ENCODE measurements at places on chromosomes 11 and 22.

GRCh38 chr11:122599434-122599833, 56.1 kb upstream of the UBASH3B start:
- no peak for DNase-seq

GRCh38 chr11:17021511-17021910, 7.3 kb upstream of the PLEKHA7 start:
- DNase-seq, result no peak

DNA sequence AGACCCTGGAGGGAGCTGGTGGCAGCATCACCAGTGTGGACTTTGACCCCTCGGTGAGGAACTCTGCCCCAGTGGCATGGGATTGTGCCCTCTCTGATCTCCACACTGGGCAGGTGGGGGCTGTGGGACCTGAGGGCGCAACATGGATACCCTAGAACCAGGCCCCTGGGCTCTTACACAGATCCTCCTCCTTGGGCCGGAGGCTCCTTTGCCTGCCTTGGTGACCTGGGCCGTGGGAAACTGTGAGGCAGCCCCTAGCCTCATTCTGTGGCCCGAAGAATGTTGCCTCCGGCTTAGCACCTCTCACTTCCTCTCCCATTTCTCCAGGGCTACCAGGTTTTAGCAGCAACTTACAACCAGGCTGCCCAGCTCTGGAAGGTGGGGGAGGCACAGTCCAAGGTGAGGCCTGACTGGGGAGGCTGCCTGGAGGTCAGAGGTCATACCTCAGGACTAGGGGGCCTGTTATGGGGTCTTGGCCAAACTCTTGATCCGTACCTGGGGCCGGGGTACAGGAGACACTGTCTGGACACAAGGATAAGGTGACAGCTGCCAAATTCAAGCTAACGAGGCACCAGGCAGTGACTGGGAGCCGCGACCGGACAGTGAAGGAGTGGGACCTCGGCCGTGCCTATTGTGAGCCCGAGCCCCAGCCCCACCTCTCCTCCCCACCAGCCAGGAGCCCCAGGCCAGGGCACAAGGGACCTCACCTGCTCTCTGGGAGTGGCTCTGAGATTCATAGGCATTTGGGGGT, 12.2 kb downstream of the ATG16L2 start:
- DNase-seq, result no peak

GRCh38 chr22:22836635-22837034, 51.0 kb upstream of the IGLL5 start:
- DNase-seq, result no peak

GRCh38 chr11:122979103-122979814, 2.4 kb downstream of the BSX start:
- DNase-seq, result no peak

- DNase-seq, result no peak
Measured at GRCh38 chr11:33868647-33869461, 23.0 kb downstream of the LMO2 start.

DNA sequence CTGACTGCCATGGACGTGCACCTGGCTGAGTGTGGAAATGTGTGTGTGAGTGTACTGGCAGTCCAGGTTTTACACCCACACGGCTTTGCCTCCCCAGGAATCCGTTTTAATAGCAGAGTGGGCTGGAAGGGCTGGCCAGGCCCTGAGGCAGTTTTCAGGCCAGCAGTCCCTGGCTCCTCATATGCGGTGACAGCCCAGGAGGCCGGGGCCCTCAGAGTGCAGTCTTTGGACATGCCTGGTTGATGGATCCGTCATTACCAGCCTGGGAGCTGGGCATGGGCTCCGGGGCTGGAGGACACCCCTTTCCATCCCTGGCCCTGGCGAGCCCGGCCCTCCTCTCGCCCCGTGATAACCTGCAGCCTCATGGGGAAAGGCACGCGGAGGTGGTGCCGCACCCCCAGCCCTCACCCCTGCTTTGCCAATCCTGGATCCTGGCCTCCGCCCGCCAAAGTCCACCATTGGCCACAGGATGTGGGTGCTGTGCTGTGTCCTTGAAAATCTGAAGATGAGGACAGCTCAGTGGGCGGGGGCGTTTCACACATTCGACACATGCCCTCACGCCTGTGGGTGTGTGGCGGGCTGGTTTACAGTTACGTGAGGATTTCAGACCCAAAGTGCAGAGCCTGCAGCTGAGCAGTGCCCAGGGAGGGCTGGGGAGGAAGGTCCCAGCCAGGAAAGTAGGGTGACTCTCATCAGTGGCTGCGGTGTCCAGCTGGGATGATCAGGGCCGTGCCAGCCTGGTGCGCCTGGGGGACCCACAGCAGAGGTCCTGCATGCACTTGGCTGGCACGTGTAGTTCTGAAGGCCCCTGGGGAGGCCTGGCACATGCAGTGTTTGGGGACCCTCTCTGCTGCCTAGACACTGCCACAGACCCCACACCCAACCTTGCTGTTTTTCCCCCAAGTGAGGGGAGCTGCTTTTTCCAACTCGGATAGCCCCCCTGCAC, 55.1 kb downstream of the RTN4R start:
- DNase-seq, result no peak

GRCh38 chr11:89625171-89625570, 84.9 kb upstream of the TRIM77 start:
- no peak for DNase-seq

- no peak for DNase-seq
Measured at GRCh38 chr11:76667856-76668255, 2.7 kb downstream of the LRRC32 start.

- no peak for DNase-seq
Measured at GRCh38 chr22:49305214-49305965, 522.3 kb downstream of the BRD1 start.

GRCh38 chr22:25105817-25106650, 93.6 kb upstream of the CRYBB3 start:
- DNase-seq, result no peak

- peak; percentile 12 for DNase-seq
Measured at GRCh38 chr11:44149651-44150050, 54.2 kb downstream of the EXT2 start.

GRCh38 chr11:10857459-10857708, 469 bp downstream of the ZBED5 start:
- no peak for DNase-seq

DNA sequence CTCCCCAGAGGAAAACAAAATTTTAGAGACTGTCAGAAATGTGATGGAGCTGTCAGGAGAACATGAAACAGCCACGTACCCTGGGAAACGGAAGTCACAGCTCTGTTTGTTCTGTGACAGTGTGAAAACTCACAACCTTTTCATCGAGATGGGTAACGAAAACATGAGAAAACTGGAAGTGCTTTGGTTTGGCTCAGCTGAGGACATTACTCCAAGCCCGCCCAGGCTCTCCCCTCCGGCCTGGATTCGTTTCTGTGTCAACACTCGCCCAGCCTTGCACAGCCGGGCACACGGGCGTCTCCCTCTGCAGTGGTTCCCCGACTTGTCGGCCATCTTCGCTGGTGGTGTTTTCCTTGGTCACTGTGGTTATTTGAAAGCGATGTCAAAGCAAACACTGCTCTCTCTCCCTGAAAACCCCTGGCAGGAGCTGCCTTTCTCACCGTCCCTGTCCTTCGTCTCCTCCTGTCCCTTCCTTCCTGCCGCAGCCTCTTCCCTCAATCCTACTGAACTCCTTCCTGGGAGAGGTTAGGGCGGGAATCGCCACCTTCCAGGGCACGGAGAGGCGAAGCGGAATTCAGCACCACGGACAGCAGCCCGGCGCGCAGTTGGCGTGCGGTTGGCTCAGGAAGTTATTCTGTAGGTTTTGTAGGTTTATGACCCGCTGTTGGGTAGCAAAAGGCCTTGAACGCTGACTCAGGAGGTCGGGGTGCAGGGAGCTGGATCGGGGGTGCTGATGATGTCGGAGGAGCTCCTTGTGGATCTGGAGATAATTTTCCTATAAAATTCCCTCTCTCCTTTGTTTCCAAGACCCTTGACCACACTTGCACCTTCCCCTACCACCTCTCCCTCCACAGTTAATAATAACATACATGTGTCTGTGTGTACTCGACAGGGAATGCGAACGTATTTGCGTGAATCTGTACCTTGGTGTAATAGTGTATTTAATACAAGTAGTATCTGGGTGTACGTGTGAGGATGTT, 13.1 kb upstream of the RPS19BP1 start:
- DNase-seq, result peak; percentile 26

DNA sequence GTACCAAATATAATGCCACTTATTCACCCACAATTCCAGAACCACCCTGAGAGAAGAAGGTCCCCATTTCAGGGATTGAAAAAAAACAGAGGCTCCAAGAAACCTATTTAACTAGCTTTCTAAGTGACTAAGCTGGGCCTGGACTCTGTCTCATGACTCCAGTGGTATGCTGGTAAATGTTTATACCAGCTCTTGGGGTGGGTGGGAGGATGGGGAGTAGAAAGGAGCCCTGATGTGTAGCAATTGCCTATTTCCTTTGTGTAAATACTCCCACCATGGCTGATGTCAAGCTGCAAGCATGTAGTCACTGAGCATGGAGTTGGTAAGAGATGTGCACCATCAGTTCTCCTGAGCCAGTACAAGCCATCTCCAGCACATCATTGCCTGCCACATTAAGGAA, 2.8 kb downstream of the PRG3 start:
- DNase-seq, result no peak

DNA sequence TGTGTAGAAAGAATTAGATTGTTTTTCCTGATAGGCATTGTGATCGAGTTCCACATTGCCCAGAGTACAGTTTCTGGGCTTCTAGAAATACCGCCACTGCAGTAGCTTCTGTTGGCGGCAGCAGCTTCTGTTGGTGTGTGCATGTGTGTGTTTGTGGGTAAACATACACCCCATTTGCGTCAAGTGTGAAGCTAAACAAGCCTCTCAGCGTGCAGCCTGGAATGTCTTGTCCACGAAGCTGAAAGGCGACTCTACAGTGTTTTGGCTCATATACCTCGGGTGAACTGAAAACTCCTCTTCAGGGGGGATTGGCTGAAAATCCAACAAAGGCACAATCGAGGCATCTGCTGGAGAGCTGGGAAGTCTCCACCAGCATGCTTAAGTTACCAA, 112.0 kb upstream of the E2F8 start:
- no peak for DNase-seq

- DNase-seq, result peak; percentile 48
Measured at GRCh38 chr11:68010090-68011041, at the start of gene ALDH3B1. TSS of gene ALDH3B1 (plus strand) at chr11:68010327. CDS start at chr11:68015298, 4,971 bp downstream.

DNA sequence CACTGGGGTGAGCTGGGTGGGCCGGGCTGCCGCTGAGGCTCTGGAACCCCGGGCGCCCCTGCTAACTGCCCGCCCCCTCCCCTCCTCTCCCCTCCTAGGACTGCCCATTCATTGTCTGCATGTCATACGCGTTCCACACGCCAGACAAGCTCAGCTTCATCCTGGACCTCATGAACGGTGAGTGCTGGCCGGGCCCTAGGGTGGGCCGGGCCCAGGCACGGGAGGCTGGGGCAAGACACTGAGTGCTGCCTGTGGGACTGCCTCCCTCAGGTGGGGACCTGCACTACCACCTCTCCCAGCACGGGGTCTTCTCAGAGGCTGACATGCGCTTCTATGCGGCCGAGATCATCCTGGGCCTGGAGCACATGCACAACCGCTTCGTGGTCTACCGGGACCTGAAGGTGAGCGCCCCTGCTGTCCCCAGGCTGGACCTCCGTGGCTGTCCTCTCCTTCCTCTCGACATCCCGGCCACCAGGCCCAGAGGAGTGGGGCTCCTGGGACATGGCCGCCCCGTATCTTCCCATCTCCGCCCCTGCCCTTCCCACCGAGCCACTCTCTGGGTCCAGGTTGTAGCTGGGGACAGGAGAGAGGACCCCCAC, 7.5 kb upstream of the ANKRD13D start:
- no peak for DNase-seq

DNA sequence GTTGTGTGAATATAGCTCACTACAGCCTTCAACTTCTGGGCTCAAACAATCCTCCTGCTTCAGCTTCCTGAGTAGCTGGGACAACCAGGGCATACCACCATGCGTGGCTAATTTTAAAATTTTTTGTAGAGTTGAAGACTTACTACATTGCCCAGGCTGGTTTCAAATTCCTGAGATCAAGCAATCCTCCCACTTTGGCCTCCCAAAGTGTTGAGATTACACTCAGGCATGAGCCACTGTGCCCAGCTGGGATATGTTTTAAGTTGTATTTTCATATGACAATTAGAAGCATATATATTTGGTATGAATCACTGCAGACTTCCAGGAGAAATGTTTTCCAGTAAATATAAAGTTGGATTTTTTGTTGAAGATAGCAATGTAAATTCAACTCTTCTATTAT, 15.4 kb downstream of the DDX10 start:
- DNase-seq, result no peak

DNA sequence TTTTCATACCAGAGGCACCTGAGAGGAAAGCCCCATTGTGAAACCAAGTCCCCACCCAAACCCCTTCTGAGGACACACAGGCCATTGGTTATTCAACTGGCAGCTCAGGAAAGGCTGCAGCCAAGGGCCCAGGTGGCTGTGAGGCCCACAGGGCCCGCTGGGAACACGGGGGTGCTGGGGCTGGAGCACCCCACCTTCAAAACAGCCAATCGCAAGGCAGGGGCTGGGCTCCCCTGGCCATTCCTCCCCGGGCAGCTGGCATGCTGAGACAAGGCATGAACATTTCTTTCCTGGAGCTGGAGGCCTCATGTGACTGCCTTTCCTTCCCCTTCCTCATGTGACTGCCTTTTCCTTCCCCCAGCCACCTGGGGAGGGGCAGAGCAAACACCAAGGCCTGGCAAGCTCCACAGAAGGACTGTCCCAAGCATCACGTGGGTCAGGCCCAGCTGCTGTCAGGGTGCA, 76.9 kb downstream of the PIWIL3 start:
- no peak for DNase-seq

DNA sequence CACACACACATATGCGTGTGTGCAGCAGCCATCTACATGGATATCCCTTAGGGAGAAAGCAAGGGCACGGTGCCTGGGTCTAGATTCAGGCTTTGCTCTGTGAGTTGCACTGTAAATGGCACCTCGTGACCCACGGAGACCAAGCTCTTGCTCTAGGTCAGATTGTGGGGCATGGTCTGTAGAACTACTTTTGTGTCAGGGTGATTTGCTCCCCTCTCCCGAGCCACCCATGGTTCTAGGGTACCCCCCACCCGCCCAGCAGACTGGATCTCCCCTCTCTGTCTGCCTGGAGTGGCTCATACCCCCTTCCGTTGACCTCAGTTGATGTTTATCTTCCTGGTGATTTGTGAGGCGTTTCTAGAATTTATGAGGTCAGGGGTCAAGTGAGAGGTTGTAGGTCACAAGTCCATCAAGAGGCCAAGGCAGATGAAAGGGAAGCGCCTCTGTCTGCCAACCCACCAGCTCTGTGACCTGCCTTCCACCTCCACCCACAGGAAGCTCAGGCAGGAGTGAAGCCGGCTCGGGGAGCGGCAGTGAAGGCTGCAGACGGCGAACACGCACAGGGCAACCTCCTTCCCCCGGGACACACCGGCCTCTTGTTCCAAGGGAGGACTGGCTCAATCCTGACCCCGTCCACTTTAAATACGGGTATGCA, 76.2 kb upstream of the TTLL12 start:
- DNase-seq, result peak; percentile 20

DNA sequence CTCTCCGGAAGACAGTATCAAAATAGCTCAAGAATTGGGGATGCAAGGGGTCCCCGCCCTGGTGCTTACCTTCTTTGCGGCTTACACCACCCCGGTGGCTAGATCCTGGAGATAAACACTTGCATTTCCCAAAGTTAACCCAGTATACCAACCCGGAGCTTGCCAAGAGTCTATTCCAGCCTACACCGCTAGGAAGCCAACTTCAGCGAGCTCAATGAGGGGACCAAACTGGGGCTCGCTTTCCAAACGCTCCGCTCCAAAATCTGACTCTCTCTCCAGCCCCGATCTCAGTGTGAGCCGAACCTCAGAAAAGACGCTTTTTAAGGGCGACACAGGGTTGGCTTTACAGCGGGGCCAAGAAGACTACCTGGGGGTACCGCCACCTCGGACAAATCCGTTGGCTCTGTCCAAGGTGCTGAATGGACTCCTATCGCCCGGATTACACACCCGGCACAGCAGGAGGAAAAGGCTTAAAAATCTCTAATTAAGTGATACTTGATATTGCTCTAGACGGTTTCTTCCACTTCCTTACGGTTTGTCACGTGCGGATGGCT, 20.1 kb upstream of the BDNF start:
- DNase-seq, result no peak
